ENCODE measurements at places on chromosomes 2 and 18.

DNA sequence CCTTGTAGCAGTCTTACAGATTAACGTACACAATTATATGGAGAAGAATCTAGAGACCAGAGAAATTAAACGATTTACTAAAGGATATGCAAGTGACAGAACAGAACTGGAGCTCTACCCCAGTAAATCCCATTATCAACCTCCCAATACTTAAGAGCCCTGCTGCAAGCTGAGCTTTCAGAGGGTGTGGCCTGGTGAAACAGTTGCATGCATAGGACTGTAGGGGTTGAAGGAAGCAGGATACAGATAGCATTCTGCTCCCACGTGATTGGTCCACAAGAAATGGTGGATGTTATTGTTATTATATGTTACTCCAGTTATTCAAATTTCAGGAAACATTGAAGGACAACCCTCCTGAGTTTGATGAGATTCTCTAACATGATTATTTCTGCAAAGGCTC lies 210.8 kb upstream of the THUMPD2 start:
- DNase-seq, result no peak

- no peak for DNase-seq
These were observed 28.5 kb upstream of the EMILIN2 start for GRCh38 chr18:2818281-2818680.

GRCh38 chr18:9965711-9966624 lies 52.2 kb downstream of the VAPA start:
- DNase-seq, result no peak

DNA sequence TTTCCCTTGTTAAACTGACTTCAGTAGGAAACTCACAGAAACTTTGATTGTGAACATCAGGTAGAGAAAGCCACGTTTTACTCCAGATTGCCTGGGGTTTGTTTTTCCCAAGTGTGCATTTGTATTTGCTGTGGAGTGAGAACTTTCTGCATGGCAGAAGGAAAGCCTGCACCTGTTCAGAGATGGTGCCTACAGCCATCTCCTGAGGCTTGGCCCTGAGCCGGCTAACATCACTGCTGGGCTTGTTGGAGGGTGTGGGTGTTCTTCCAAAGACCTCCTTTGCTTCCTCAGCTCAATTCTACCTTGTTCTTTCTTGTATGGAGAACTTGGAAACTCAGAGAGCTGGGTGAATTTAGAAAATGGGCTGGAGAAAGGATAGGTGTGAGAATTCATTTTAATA lies 16.1 kb downstream of the KCNS3 start:
- DNase-seq, result no peak

DNA sequence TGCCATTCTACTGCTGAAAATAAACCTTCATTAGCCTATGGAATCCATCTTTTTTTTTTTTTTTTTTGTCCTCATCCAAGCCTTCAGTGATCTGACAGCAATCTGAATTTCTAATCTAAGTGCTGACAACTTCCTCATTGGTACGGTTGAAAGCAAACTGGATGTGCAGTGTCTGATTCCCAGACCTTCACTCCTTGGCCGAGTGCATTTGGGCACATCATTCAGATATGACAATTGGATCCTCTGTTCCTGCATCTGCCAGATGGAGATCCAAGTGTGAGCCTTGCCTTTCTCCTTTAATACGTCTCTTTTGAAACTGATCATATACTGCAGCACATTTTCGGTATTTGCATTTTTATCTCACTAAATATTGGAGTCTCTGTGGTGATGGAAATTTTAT lies 713.1 kb downstream of the DCDC2C start:
- no peak for DNase-seq

DNA sequence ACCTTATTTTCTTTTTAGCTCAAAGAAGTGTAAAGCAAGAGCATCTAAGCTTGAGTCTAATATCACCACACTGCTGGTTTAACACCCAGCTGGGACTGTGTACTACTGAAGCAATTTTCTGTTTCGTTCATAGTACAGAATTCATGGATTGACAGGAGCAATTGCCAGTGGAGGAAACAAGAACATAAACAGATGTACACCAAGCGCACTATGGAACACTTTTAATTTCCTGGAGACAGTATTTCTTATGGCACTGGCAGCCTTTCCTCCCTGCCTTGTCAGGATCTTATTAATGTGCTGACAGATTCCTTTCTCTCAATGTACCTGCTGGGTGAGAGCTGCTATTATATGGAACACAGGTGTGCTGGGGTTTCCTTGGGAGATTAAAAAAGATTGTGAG lies 4.2 kb upstream of the LANCL1 start:
- no peak for DNase-seq

DNA sequence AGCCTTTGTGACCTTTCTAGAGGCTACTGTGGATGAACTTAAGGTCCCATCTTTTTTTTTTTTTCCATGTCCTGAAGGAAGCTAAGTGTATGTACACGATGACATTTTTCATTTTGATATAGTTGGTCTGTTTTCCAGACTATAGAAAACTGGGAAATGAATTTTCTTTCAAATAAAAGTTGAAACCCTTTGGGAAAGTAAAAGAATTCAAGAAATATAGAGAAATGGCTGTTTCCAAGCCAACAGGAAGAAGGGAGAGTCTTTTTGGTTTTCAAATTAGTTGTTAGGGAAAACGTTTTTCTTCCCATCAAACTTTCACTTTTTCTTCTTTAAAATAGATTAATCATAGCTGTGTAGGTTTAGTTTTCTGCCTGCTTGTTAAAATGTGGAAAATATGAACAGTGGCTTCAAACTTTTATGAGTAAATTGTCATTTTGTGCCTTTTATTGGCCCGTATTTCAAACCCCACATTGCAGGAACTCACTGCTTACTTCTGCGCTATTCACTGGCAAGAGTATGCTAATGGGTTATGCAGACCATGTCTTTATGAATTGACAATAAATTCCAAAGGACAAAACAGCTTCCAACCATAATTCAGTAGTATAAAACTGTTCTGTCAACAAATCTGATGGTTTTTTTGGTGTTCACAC lies 27.7 kb upstream of the LYPD1 start:
- no peak for DNase-seq

DNA sequence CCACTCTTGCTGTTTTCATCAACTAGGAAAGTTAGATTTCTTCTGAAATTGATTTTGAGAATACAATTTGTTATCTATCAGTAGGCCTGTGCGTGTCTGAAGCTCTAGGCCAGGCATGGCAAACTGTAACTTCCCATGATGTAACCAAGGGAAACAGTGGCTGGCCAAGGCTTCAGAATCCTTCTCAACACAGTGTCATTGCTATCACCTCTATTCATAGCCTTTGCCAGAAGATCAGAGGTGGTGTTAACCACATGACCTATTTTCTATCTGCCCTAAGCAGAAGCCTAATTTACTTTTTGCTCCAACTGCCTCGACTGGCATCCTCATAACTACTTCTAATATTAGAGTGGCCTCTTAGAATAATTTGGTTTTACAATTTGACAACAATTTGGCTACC lies 2.5 kb downstream of the ITGB6 start:
- DNase-seq, result no peak

- DNase-seq, result no peak
These were observed 105.4 kb upstream of the TLK1 start for GRCh38 chr2:171266102-171266501.

All from NCI-H1092 (cell line).